Stimulated activated effector memory CD8-positive, alpha-beta T cell treated with anti-CD3 and anti-CD28 coated beads, Interleukin-12 subunit alpha, Interleukin-12 subunit beta, amount 100 ng/mL, for 72 hours (primary cell): ENCODE measurements at places on chromosomes 1 and 21.

DNA sequence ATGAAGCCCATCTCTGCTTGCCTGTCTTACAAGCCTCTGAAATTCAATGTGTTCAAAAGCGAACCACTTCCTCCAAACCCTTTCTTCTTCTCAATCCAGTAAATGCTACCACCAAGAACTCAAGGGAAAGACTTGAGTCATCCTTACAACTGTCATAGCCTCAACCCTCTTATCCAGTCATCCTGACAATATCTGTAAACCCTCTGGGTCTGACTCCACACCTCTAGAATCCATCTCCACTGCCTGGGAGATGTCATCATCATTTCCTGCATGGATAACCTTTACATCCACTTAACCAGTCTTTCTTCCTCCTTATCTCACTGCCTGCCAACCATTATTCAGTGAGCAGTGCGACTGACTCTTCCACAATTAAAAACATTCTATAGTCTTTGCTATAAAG lies 441.1 kb downstream of the SETD4 start:
- DNase-seq: no peak

- no peak for DNase-seq
These were observed 405.5 kb downstream of the MATN1 start for GRCh38 chr1:30317921-30318320.

GRCh38 chr1:156864796-156865195 lies 4.1 kb downstream of the NTRK1 start:
- DNase-seq: no peak

- DNase-seq: no peak
These were observed 583 bp upstream of the RNF223 start for GRCh38 chr1:1074631-1075147.

GRCh38 chr1:178918308-178918707 lies 47.4 kb upstream of the ANGPTL1 start:
- DNase-seq: no peak

DNA sequence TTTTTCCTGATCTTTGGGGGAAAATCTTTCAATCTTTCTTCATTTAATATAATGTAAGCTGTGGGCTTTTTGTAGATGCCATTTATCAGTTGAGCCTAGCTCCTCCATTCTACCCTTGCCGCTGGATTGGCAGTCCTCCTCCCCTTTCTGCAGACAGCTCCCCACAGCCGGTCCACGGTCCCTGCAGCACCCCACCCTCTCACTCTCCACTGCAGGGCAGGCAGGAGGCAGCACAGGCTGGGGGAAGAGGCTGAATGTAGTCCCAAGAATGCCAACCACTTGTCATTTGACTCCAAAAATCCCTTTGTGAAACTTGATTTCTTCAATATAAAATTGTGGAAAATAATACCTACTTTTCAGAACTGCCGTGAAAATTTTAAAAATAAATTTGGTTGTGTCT lies 96.7 kb downstream of the SYT2 start:
- DNase-seq: no peak

DNA sequence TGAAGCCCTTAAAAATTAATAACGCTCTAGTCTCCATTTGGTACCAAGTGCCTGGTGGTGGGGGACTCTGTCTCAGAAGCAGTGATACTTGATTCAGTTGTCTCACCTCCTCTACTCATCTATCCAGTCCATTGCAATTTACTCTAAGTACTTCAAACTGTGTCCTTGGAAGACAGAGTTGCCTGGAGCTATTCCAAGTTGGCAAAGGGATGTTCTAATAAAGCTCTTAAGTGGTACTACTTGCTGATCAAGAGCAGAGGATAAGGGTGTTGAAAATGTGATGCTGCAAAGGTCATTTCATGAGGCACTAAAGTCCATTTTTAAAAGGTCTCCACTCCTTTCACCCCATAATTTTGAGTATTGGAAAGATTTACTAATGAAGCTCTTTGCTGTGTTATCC lies 142.2 kb downstream of the NFIA start:
- no peak for DNase-seq

DNA sequence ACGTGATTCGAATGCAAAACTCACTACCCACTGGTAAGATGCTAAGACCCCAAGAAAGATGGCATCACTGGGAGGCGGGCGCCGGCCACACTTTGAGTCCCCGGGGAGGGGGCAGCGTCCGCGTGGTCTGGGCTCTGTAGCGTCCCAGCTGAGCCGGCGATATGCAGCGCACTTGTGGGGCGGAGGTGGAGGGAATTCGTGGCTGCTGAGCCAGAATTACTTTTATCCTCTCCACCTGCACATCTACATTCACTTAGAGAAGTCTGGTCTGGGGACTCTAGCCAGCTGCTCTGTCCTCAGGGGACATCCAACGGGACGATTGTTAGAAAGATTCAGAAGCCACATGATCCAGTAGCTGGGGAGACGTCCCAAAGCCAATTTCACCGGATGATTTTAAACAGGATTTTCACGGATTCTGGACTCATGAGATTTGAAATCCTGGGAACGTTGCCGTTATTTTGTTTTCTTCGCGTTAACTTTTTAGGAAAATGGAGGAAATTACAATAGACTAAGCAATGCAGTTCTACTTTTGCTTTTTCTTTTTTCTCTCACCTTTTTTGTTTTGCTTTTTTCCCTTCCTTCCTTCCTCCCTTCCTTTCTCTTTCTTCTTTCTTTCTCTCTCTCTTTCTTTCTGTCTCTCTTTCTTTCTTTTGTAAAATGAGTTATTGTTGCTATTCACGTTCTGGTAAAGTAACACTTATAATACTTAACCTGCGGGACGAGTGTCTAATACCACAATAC lies 1.3 kb downstream of the JAM2 start:
- no peak for DNase-seq

GRCh38 chr1:77348549-77348948 lies 66.7 kb downstream of the AK5 start:
- no peak for DNase-seq

DNA sequence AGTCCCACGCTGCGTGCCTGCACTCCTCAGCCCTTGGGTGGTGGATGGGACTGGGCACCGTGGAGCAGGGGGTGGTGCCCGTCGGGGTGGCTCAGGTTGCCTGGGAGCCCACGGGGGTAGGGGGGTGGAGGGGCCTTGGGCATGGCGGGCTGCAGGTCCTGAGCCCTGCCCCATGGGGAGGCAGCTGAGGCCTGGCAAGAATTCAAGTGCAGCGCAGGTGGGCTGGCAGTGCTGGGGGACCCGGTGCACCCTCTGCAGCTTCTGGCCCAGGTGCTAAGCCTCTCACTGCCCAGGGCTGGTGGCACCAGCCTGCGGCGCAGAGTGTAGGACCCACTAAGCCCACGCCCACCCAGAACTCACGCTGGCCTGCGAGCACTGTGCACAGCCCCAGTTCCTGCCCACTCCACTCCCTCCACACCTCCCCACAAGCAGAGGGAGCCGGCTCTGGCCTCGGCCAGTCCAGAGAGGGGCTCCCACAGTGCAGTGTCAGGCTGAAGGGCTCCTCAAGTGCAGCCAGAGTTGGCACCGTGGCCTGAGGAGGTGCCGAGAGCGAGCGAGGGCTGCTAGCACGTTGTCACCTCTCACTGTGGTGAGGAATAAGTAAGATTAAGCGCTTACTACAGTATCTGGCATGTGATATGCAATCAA lies 12.8 kb downstream of the TNNI3K start:
- no peak for DNase-seq

- DNase-seq: no peak
These were observed 322 bp downstream of the TFB2M start for GRCh38 chr1:246565751-246566127.

DNA sequence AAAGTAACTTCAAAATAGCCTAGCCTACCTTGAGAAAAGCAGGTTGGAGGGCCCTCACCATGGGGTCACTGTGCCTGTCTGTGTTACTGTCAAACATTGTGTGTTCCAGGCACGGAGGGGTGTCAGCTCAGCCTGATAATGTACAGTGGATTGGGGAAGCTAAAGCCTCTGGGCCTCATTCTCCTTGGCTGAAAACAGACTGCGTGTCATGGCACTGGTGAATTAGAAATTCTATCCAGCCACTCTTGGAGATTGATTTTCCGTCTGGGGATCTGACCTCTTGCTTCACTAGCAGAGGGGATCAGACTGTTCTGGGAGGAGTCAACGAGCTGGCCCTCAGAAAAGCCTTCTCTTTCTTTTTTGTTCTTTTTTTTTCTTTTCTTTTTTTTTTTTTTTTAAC lies 123.5 kb upstream of the HOOK1 start:
- no peak for DNase-seq

DNA sequence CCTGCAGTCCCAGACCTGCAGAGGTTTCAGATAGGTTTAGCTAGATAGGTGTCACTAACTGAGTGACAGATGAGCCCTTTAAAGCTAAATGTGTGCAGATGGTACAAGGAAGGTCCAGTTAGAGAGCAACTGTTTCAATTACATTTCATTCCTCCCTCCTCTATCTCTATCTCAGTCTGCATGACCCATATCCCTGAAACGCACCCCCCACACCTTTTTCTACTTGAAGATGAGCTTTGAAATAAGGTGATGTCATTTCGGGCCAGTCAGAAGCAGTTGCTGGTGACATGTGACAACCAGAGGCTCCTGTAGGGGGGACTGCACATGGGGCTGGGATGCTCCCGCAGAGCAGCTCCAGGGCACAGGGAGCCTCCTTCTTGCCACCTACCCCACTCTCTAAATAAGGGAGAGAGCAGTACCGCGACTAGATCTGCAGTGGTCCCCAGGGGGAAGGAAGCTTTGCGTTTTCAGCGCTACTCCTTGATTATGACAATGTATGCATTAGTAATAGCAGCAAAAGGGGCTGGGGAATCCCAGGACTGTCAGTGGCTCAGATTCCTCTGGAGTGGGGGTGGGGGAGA lies 4.3 kb downstream of the ATP8B2 start:
- no peak for DNase-seq

DNA sequence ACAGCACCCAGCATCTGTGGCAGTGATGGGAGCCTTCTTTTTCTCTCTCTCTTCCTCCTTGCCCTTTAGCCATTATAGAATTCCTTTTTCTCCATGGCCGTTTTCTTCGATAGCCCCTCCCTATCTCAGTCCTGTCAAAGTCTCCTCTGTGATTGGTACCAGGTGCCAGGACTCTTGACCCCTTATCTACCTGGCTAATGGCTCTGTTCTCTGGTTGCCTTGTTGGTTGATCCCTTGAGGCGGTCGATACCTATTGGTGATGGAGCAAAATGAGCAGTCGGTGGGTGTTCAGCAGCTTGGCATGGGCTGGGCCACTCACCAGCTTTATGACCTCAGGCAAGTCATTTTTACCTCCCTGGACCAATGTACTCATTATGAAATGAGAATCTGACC lies 2.0 kb downstream of the ATF3 start:
- DNase-seq: no peak

GRCh38 chr1:57101209-57101608 lies 135.4 kb upstream of the C8B start:
- no peak for DNase-seq

DNA sequence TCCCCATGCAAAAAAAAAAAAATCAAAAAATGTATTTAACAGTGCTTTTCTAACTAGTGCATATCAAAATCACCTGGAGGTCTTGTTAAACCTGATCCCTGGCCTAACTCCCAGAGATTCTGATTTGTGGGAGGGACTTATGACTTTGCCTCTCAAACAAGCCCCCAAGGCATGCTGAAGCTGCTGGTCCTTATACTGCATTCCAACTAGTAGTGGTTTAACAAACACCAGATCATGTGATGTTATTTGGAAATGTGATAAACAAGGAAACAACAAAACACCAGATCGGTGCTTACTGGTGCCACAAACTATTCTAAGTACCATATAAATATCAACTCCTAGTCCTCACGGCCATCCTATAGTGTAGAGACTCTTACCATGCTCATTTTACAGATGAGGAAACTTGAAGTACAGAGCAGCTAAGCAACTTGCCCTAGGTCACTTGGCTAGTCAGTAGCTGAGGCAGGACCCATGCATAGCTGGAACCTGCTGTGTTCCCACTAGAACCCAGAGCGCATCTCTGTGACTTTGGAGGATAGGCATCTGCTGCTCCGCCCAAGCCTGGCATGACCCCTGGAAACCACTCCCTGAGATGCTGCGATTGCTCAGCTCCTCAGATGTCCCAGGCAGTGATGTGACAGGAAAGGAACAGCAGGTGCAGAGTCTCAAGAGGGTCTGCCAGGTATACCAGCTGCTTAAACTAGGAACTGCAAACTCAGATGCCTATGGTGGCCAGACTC lies 38.1 kb downstream of the SOX13 start:
- DNase-seq: no peak

DNA sequence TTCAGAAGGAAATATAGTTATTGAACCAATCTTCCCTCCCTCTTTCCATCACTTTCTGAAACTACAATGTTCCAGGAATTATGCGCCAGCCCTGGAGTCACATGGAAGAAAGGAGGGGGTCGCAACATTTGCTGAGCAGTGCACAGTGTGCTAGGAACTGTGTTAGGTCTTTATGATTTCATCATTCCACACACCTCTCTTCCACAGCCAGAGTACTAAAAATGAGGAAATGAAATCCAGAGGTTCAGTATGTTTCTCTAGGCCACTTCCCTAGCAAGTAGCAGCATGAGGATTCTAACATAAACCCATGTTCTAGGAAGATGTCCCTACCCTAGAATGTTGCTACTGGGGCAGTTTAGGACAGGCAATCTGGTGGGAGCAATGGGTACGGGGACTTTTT lies 158.1 kb downstream of the SLC45A1 start:
- DNase-seq: no peak

GRCh38 chr21:38165466-38166172 lies 91.2 kb upstream of the KCNJ15 start:
- no peak for DNase-seq

GRCh38 chr1:21927533-21928237 lies 9.4 kb downstream of the HSPG2 start:
- DNase-seq: no peak

GRCh38 chr1:9553736-9554144 lies 14.5 kb downstream of the SLC25A33 start:
- DNase-seq: no peak

DNA sequence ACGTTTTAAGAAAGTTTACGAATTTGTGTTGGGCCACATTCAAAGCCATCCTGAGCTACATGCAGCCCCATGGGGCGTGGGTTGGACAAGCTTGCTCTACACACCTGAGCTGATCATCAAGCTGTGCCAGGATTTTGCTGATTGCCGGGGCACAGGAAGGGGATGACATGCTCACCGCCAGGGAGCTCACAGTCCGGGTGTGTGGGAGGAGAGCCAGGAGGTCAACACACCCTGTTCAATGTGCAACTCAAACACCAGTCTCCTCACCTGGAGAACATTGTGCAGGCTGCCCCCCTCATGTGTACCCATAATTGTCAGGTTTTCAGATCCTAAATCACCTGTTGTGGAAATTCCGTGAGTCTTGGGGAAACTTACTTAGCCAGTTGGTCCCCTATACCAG lies 969 bp downstream of the CYP4A11 start:
- DNase-seq: no peak

DNA sequence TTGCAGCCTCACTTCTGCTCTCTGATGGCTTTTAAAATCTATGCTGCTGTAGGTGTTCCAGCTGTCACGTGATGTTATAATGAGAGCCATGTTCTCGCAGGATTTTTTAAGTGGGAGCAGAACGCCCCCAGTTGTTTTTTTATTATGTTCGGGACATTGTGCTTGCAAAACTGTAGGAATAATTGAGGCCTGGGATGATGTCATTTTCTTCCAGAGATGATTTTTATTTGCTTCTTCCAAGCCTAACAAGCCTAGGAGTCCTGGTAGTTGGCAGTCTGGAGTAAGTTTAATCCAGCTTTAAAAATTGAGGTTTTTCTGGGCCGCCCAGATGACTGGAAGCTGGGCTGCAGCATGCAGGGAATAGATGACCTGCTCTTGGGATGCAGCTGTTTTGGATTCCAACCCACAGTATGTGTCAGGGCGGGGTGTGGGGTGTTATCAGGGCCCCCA lies 34.6 kb upstream of the CHIT1 start:
- no peak for DNase-seq

- DNase-seq: no peak
These were observed 11.5 kb upstream of the COL16A1 start for GRCh38 chr1:31715087-31715872.

GRCh38 chr1:168469690-168470089 lies 74.1 kb downstream of the XCL2 start:
- DNase-seq: no peak
